Left renal cortex interstitium (tissue), 4 donors: ENCODE measurements at places on chromosomes 7 and 10. TPM values are rescaled to one million over a fixed set of nuclear protein-coding genes. Genes with fewer than 3 reads are reported as not detected.

PPRC1 gene
- 28.4 TPM for polyA plus RNA-seq

TRIL gene
- 65.6 TPM for polyA plus RNA-seq

CRTAC1 gene
- 34.9 TPM for polyA plus RNA-seq

SHTN1 gene
- 24.3 TPM for polyA plus RNA-seq

INHBA gene
- 7.0 TPM for polyA plus RNA-seq

SAP25 gene
- 1.3 TPM for polyA plus RNA-seq

HMX3 gene
- polyA plus RNA-seq: not detected

GRCh38 chr10:6176691-6177231 is 26.0 kb upstream of the PFKFB3 start:
- DNase-seq: no peak

DNA sequence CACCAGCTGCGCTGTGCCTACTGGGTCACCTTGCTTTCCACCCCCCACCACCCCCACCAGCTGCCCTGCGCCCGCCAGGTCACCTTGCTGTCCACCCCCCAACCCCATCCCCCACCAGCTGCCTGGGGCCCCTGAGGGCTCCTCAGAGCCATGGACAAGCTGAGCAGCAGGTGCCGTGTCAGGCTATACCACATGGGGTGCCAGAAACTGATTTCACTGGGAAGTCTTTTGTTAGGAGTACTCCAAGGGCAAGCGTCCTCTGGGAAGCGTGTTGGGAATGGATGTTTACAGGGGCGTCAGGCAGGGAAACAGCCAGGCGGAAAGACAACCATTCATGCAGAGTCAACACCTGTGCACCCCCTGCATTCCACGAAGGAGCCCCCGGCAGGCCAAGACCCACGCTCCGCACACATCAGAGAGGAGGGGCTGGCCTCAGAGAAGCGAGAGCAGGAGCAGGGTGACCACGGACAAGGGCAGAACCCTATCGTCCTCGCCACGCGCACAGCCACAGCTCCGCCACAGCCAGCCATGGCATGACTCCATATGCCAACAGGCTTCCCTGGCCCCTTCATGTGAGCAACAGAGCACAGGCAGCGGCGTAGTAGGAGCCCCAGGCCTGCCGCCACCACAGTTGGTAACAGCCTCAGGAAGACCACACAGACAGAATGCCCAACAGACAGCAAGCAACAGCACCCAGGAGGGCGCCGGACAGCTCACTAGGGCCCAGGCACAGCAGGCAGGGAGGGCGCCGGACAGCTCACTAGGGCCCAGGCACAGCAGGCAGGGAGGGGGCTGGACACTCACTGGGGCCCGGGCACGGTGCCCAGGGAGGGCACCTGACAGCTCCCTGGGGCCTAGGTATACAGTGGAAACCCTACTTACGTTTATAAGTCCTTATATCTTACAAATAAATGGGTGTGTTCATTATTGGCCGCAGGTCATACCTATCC is 180.8 kb downstream of the MAD1L1 start:
- DNase-seq: no peak

GRCh38 chr7:133510326-133511055 is 257.6 kb downstream of the EXOC4 start:
- DNase-seq: no peak

- no peak for DNase-seq
Measured at GRCh38 chr10:99467236-99467999, 37.0 kb upstream of the GOT1 start.

DNA sequence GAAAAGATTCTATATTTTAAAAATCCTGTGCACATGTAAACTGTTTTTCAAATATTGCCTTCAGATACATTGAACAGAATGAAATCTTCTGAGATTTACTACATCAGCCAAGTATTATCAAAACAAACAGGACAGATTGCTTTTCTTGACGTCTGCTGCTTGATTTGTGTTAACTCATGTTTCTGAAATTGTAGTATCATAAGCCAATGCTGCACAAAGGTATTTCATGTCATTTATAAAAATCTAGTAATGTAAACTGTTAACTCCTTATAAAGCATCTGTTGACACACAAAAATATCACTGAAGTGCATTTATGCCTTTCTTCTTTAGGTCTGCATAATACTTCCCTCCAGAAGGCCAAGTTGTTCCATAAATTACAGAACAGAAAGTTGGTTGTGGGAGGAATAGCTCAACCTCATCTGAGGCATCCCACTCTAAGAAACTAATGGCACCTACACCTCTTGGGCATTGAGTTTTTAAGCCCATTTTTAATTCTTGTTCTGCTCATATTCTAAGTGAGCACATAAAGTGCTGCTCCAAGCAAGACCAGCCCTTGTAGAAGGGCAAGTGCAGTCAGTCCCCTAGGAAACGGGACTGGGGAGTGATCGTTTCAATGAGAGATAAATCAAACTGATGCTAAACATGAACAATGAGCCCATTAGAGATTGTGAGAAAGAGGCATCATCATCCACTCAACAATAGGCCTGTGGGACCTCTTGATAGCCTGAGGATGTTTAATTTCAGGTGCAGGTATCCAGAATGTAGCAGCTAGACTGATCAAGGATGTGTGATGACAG is 28.5 kb downstream of the CAV1 start:
- DNase-seq: no peak

- no peak for DNase-seq
Measured at GRCh38 chr10:100382553-100382952, 35.5 kb downstream of the SCD start.

GRCh38 chr7:99489235-99489634 is 10.8 kb downstream of the ZNF394 start:
- no peak for DNase-seq

- no peak for DNase-seq
Measured at GRCh38 chr7:4159154-4159501, 523.0 kb upstream of the FOXK1 start.

- no peak for DNase-seq
Measured at GRCh38 chr7:30430777-30431176, 47.8 kb downstream of the NOD1 start.
